ELF-1 (cell line): ENCODE measurements at places on chromosomes 4 and X.

DNA sequence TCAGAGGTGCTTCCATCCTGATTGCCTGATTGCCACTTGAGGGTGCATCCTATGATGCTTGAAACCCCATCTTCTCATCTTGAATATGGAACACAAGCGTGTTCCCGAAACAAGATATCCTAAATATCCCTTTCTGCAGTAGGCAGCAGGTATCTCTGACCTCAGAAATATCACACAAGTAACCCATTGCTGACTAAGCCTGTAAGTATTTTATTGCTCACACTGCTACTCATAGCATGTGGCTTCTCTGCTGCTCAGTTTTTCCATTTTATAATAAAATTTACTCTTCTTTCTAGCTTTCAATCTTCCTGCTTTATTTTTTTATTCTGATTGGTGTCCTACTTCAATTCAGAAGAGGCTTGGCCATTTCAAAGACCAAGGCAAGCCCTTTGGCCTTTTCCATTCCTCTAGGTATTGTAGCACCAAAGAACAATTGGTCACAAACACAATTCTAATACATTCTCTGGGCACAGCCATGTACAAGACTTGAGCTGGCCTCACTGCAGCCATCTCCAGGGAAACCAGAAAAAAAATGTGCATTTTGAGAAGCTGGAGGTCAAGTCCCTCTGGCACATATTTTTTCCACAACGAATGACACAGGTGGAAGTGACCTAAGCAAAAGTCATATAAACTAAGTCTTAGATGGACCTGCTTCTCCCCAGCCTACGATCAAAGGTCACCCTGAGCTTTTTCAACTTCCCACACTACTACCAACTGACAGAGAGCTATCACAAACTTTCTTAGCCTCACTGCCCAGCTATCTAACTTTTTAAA, 107.0 kb downstream of the OR13H1 start:
- no peak for DNase-seq

DNA sequence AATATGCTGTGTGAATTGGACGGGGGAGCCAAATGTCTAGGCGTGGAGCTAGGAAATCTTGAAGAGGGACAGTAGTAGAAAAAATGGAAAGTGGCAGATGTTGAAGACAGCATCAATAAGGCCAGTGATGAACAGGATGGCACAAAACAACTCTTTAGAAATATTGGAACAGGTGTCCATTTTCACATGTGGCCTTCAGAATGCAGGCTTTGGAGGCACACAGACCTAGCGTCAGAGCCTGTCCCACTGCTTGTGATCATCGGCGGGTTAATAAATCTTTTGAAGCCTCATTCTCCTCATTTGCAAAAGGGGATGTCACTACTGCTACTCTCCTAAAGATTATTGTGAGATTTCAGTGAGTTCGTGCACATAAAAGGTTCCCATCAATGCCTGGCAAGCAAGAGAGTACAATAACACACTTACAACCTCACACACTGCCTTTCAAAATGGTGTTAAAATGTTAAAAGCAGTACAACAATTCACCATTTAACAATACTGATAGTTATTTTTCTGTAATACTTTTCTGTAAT, 2.4 kb downstream of the PDLIM3 start:
- DNase-seq, result no peak

- DNase-seq, result no peak
These were observed 30.8 kb downstream of the ZNF827 start for GRCh38 chr4:145907812-145908211.

GRCh38 chrX:42869659-42870476, 91.9 kb upstream of the PPP1R2C start:
- peak; percentile 13 for DNase-seq

GRCh38 chrX:23374291-23374690, 39.6 kb downstream of the PTCHD1 start:
- DNase-seq, result no peak
